ENCODE measurements at places on chromosomes 12 and 14.
A peak's percentile ranks its signal among the peaks of the same experiment; 100 is the strongest.

DNA sequence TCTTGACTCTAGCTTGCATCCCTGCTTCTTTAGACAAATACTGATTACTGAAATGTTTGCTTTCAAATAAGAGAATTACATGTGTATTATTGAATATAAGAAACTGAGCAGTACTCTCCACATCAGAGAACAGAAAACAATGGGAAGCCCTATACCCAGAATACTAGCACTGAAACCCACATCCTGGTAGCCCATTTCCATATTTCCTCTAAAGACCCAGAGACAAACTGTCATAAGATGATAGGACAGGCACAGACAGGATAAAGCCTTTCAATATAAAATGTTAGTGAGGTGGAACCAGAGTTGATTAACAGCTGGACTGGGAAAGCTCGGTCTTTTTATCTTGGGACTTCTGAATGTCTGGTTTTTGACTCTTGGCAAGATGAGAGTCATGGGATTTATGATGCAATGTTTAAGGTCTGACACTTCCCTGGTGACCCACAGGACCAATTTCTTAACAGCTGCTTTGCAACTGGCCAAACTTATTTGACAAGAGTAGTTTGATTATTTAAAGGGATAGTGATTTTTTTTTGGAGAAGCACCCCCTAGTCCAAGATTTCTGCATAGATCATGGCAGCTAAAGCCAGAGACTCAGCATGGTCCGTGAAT lies 166.9 kb upstream of the ATXN7L3B start:
- no peak for DNase-seq

- DNase-seq, result no peak
Measured at GRCh38 chr12:92331383-92331782, 185.7 kb upstream of the BTG1 start.

DNA sequence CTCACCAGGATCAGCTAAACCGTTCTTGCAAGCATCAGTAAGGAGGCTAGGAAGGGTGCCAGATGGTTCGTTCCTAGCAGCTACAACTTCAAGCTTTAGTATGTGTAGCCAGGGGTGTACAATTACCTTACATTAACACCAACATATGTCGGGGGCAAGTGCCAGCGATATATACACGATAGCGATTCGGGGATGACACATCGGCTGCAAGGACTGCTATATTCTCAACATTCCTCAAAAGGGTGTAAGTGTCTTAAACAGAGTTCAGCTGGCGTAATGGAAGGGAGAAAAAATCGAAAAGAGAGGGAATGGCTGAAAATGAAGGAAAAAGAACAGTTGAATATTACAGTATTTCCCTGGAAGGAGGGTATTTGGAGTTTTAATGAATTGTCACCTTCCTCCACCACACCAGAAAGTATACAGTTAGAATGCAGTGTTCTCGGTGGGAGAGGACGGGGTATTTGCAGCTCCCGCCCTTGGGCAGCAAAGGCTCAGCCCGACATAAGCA lies 545 bp downstream of the LIMA1 start:
- no peak for DNase-seq

GRCh38 chr12:65962921-65963861 lies 138.9 kb downstream of the HMGA2 start:
- DNase-seq, result peak; percentile 36

DNA sequence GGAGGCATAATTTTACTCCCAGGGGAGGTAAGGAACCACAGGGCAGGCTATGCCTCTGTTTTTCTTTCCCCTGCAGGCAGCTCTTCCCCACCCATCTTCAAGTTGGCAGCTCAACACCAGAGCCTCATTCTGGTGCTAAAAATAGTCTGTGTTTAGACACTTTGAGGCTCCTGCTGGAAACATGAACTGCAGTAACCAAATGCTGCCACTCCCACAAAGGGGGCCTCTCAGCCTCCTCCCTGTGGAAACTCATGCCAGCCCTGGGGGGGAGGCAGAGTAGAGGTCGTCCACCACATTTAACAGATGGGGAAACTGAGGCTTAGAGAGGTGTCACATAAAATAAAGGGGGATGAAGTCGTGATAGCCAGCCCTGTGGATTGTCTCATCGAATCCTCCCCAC lies 61.4 kb downstream of the WSCD2 start:
- DNase-seq, result no peak

DNA sequence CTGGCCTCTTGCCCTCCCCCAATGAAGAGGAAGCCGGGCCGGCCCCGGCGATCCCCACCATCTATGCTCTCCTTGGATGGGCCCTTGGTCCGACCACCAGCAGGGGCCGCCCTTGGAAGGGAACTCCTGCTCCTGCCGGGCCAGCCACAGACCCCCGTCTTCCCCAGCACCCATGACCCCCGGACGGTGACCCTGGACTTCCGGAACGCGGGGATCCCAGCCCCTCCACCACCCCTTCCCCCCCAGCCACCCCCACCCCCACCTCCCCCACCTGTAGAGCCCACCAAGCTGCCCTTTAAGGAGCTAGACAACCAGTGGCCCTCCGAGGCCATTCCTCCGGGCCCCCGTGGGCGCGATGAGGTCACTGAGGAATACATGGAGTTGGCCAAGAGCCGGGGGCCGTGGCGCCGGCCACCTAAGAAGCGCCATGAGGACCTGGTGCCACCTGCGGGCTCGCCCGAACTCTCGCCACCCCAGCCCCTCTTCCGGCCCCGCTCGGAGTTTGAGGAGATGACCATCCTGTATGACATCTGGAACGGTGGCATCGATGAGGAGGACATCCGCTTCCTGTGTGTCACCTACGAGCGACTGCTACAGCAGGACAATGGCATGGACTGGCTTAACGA lies 19.4 kb downstream of the SETD1B start:
- peak; percentile 8 for DNase-seq

All from stimulated activated CD4-positive, alpha-beta T cell treated with anti-CD3 and anti-CD28 coated beads, Interleukin-15, amount 100 ng/mL, for 24 hours (primary cell).